ENCODE measurements at places on chromosomes 11 and 22. TPM values are rescaled to one million over a fixed set of nuclear protein-coding genes. Genes with fewer than 3 reads are reported as not detected.

DNA sequence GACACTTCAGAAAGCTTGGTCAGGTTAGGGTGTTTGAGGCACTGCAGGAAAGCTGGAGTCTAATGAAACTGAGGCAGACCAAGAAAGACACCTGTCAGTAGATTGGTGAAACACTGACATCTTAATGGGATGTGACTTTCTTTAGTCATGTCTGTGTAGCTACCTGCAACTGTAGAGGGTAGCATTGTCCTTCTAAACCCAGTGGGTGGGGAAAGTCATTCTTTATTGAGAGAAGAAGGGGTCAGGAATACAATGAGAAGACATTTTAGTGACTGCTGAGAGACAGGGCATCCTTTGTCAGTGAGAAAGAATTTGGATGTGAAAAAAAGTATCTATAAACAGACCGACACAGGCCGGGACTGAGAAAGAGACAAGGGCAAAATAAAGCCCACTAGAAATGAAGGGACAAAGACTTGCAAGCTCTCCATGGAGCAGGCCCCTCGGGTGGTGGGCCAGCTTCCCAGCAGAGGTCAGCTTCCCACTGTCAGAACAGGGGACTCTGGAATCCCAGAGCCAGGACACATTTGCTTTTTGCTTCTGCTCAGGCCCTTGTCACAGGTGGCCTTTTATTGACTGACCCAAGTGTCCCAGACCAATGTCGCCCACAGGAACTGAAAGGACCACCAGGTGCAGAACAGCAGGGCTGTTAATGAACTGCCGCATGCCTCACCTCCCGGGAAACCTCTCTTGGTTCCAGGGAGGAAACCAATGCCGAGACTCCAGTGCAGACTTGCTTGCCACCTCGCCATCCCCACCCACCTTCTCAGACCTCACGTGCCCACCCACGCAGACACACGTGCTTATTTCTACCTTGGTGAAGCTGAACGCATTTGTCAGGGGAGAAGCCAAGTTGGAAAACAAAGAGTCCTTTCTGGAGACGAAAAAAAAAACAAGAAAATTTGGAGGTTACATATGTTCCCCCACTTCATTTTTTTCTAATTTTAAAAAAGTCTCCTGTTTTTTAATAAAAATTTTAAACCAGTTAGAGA, 212.8 kb downstream of the TENM4 start:
- DNase-seq: no peak

The TBCEL gene
- 16.3 TPM for total RNA-seq

- DNase-seq: no peak
Measured at GRCh38 chr22:49792107-49792506, 35.6 kb downstream of the BRD1 start.

GRCh38 chr22:26952451-26953011, 295.1 kb downstream of the MIAT start:
- DNase-seq: no peak

DNA sequence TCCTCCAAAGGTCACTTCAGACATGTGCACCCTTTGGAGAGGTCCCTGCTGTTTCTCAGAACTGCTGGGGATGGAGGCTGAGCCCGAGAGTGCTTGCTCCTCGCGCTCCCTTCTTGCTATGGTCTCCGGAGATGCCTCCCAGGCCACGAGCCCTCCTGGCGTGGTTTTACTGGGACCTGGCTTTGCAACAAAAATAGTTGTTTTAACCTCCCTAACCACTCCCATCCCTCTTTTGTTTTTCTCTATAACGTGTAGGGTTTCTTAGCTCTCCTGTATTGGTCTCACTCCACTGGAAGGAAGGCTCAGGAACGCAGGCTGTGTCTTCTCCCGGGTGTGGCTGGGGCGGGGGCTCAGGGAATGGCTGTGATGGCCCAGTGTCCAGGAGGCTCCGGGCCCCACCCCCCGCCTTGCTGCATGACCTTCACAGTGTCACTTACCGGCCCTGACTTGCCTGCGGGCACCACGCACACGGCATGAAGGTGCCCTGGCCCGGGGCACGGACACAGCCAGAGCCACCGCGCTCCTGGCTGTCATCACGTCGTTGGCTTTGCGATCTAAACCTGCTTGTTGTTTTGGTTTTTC, 5.6 kb downstream of the PTDSS2 start:
- DNase-seq: no peak

DNA sequence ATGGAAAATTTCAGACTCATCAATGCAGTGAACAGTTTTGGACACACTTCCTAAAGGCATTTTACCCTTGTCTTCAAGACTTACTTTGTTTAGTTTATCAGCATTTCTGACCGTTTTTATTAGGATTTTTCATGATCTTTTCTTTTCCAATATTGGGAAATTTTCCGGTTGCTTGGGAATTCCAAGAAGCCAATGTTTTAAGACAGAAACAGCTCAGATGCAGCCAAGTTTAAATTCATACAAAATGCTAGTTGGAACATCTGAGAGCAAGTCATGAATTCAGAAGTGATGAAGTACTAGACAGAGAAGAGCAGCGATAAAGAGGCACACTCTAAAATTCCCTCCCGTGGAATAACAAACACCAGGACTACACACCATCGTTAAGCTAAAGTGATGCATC, 68.6 kb downstream of the RAB38 start:
- no peak for DNase-seq

DNA sequence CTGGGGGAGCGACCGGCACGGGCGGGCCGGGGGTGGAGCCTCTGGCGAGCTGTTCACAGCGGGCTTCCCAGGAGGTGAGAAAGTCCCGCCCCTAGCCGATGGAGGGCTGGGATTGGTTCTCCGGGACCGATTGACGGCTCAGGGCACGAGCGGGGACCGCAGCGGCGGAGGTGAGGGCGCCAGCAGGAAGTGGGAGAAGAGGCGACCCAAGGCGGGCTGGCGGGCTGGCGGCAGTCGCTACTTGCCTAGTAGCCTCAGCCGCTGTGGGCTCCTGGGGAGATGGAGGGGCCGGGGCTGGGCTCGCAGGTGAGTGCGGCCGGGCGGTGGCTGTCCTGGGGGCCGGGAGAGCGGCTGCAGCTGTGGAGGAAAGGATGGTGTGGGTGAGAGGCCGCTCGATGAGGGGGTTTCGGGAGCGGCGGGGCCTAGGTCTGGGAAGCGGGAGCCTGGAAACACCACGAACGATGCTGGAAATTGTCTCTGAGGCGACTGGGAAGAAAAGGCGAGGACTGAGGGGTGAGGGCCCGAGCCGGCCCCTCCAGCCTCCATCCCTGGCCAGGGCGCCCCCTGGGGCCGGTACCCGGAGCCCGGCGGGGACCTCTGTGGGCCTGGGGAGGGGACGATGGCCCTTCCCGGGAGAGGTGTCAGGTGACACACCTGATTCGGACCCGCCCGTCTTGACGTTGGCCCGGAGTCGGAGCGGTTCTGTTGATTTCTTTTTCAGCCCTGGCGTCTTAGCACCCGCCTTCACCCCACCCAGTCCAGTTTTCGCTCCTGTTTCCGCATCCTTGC, at the start of gene ZDHHC13:
Gene ZDHHC13 (plus strand): TSS at position 198 of the 789 bp plus-strand sequence. CDS start 82 bp downstream, at position 280.
- peak; percentile 90 for DNase-seq

GRCh38 chr11:2235588-2236326, 34.6 kb downstream of the ASCL2 start:
- no peak for DNase-seq

DNA sequence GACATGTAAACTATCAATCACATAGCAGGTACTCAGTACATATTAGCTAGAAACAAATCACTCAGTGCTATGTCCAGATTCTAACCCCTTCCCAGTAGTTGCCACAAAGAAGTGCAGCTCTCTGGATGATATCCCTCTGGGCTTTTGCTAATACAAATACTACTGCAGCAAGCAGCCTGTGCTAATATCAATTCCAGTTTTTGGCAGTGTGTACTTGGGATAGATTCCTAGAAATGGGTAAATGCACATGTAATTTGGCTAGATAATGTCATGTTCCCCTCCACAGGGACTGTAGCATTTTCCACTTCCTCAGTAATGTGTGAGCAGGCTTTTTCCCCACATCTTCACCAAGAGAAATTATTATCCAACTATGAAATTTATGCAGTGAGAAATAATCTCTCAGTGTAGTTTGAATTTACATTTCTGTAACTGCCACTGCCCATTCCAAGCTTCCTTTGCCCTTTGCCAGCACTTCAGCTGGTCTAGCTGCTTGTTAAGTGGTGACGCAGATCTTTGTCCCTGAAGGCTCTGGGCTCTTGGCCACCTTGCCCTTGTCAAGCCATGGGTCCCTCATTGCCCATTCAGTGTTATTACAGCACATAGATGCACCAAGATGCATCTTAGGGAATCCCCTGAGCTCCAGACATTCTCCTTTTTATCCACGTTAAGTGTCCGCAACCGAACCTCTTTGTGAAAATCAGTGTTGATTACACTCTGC, 107.1 kb upstream of the CLPB start:
- DNase-seq: no peak

Data from lung microvascular endothelial cell (primary cell).